ENCODE measurements at places on chromosomes 3 and 15. TPM values are rescaled to one million over a fixed set of nuclear protein-coding genes. Genes with fewer than 3 reads are reported as not detected.

The ACTRT3 gene
- 4.2 TPM for polyA plus RNA-seq

The PPARG gene
- 28.5 TPM for polyA plus RNA-seq

The MLF1 gene
- 62.9 TPM for polyA plus RNA-seq

The DNAJC17 gene
- 41.1 TPM for polyA plus RNA-seq

The GNAT1 gene
- not detected for polyA plus RNA-seq

The WDR93 gene
- polyA plus RNA-seq, result 3.7 TPM

The CHRNA5 gene
- polyA plus RNA-seq, result 7.1 TPM

The ACAN gene
- 2.1 TPM for polyA plus RNA-seq

The AQP9 gene
- 0.18 TPM for polyA plus RNA-seq

The CACNA2D2 gene
- 14.6 TPM for polyA plus RNA-seq

The ADGRG7 gene
- not detected for polyA plus RNA-seq

The FURIN gene
- 36.5 TPM for polyA plus RNA-seq

The GRIP2 gene
- 1.7 TPM for polyA plus RNA-seq

The SI gene
- not detected for polyA plus RNA-seq

The DUOXA2 gene
- not detected for polyA plus RNA-seq

Measured in left kidney (tissue), 8 donors.